Mammary microvascular endothelial cell (primary cell): ENCODE measurements at places on chromosomes 13 and 19. TPM values are rescaled to one million over a fixed set of nuclear protein-coding genes. Genes with fewer than 3 reads are reported as not detected.

The TMC4 gene
- not detected in 2 replicates for total RNA-seq

The KLF2 gene
- total RNA-seq: 10.0 and 13.3 TPM in 2 replicates

The CRB3 gene
- total RNA-seq: not detected in 2 replicates

The GRK1 gene
- not detected in 2 replicates for total RNA-seq

The ZNF730 gene
- total RNA-seq: 2.0 and 2.4 TPM in 2 replicates

The RXFP2 gene
- not detected in 2 replicates for total RNA-seq

The GNA15 gene
- 0.44 TPM in 1 of 2 replicates, not detected in the other for total RNA-seq

The TRIM13 gene
- total RNA-seq: 13.8 and 18.1 TPM in 2 replicates

The ZNF765 gene
- 6.8 and 9.0 TPM in 2 replicates for total RNA-seq

The ZNF582 gene
- total RNA-seq: 1.3 and 1.9 TPM in 2 replicates

The DKKL1 gene
- not detected in 2 replicates for total RNA-seq

The CBY2 gene
- total RNA-seq: not detected in 2 replicates

The PTGER1 gene
- 0.53 and 3.4 TPM in 2 replicates for total RNA-seq

The LGALS13 gene
- not detected in 2 replicates for total RNA-seq

The TBXA2R gene
- total RNA-seq: 8.5 and 9.3 TPM in 2 replicates

The SIAH3 gene
- total RNA-seq: not detected in 2 replicates

The EHD2 gene
- total RNA-seq: 170 and 177 TPM in 2 replicates

The ZNF726 gene
- 2.3 and 4.1 TPM in 2 replicates for total RNA-seq

The C13orf42 gene
- not detected in 2 replicates for total RNA-seq
